Stimulated activated effector memory CD8-positive, alpha-beta T cell treated with anti-CD3 and anti-CD28 coated beads, Interleukin-12 subunit alpha, Interleukin-12 subunit beta, amount 100 ng/mL, for 72 hours (primary cell): ENCODE measurements at places on chromosomes 4 and X.

- DNase-seq, result peak; percentile 40
Observed at GRCh38 chr4:140152013-140152703, 1.8 kb downstream of the MAML3 start.

DNA sequence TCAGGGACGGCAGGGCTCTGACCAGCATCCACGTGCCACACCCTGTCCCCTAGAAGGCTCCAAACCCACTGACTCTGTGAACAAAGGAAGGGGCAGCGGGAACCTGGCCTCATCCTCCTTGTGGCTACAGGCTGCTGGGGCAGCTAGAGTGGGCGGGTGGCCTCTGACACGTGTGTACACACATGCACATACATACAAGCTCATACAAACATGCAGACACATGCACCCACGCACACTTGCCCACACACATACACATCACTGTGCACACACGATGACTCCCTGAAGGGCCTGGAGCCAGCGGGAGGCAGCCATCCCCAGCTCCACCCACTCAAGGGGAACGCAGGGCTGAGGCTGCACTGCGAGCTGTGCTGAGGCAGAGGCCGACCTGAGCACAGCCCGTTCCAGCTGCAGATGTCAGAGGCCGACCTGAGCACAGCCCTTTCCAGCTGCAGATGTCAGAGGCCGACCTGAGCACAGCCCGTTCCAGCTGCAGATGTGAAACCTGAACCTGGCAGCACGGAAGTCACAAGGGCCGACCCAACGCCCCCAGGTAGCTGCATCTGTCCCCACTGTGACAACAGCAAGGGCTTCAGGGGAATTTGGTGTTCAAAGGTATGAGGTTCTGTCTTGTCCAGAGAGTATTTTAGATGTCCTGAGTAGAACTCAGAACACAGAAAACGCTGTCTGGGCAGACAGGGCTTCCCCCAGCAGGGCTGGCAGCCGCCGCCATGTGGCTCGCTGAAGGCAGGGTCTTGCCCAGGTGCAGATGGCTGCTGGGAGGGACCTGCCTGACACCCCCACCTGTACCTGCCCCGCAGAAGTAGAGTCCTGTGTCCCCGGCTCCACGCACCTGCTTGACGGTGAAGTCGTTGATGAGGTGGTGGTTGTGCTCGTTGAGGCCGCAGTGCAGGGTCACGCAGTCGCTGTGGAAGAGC lies 33.5 kb downstream of the CTBP1 start:
- no peak for DNase-seq

GRCh38 chr4:93710101-93710846 lies 118.3 kb upstream of the ATOH1 start:
- DNase-seq, result no peak

DNA sequence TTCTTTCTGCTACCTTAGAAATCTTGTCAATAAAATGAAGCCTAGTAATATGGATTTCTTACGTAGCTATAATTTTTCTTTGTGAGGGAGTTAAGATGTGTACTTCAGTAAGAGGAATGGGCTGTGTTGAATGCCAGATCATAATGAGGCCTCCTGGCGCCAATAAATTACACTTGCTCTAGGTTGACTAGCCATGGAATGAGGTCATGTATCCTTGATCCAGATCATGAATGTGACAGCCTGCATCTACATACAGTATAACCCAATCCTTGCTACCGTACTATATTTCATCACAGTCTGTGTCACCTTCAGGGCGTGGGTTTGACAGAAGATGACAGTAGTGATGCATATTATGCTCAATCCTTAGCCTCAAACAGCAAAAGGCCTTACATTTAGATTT lies 36.2 kb downstream of the NHS start:
- DNase-seq, result no peak

DNA sequence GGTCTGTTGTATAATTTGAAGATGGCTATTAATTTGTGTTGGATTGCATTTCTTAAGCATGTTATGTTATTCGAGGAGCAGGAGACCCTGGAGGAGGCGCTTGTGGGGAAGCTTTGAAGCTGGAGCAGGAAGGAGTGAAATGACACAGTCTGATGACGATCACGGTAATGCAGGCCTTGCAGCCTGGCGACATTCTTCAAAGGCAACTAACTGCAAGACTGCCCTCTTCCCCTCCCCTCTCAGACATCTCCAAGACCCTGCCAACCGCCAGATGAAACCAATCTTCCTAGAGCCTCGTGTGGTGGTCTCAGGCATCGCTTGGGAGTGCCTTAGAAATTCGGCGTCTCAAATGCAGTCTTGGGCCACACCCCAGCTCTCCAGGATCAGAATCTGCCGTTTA lies 16.1 kb downstream of the CLCN4 start:
- DNase-seq, result no peak

- no peak for DNase-seq
Observed at GRCh38 chrX:144918936-144919335, 328.4 kb upstream of the SPANXN1 start.

DNA sequence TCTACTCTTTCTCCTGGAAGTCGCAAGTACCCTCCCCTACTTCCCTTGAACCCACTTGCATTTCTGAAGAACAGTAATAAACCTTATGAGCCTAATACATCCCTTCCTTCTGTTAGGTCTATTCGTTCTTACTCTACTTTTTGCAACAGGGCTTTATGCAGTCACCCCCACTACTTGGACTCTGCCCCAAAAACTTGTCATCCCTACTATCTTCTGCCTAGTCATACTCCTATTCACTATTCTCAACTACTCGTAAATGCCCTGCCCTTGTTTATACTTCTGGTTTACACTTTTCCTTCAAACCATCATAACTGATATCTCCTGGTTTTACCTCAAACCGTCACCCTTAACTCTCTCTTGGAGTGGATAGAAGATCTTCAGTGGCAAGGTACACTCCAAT lies 55.2 kb upstream of the SLIT2 start:
- no peak for DNase-seq

DNA sequence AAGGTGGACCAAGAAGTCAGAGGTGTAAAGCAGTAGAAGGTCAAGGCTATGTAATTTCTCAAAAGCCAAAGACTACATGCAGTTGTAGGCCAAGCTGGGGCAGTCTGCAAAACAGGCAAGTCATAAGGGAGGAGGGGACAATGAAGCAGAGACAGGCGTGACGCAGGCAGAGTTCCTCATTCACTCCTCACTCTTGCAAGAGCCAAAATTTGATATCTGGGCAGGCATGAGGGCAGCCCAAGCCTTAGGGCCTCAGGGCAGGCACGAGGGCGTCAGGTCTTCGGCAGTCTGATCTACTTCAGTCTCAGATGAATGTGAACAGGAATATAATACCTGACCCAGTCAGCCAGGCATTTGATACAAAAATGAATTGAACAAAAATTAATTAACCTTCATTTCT lies 86.4 kb upstream of the AGA start:
- no peak for DNase-seq

DNA sequence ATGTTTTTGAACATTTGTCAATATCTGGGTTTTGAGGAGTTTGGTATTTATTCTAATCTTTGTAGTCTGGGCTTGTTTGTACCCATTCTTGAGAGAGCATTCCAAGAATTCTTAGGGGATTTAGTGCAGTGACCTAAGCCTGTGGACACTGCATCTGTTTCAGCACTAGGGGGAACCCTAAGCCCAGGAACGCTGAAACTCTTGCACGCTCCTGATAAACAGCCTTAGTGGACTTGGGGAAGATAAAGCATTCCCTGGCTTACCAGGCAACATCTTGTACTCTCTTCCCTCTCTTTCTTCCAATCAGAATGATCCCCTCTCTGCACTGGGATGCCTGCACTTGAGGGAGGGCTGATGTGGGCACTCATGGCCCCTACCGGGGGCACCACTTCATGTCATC lies 654.9 kb upstream of the HTR2C start:
- DNase-seq, result no peak

GRCh38 chr4:121307445-121308327 lies 73.1 kb downstream of the QRFPR start:
- DNase-seq, result peak; percentile 64

DNA sequence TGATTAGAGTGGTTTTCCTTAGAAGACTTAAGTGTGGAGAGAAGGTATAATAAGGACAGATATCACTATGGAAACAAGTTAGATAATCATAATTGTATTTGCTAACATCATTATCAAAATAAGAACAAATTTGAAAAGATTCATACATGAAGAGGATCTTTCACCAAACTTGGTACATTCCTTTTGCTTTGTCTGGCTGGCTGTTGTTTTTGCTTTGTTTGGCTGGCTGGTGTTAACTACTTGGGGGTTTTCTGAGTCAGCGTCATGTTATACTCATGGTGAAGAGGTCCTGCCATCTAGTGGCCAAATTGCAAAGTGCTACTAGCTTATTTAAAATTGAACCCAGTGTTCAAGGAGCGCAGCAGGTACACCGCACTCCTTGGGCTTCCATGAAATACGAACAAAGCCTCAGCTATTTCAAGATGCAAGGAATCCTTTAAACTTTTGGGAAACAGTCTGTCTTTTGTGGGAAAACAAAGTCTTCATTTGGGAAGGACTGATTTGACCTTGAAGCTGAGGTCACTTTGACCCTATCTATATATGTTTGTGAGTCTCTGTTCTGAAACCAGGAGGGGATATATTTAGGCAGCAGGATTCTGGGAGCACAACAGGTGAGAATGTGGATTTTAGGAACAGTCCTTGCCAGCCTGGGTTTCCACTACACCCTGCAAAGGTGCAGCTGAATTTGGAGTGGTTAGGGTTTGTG lies 129.7 kb downstream of the PLS3 start:
- DNase-seq, result peak; percentile 1

GRCh38 chr4:157291071-157291470 lies 70.5 kb downstream of the GRIA2 start:
- DNase-seq, result no peak

DNA sequence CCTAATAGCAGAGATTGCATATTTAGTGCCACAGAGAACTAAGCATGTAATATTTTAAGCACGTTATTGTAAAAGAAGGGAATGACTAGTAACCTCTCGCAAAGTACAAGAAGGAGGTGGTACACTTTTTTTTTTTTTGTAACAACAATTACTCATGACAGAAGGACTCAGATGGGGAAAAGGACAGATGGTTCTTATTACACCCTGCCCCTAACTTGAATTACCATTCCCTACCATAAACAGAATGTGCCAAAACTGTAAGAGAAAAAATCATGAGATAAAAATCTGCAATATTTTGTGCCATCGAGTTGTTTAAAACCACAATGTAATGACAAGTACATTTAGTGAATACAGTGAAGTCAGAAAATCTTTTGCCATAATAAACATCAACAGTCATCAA lies 33.0 kb upstream of the RAPGEF2 start:
- DNase-seq, result no peak

DNA sequence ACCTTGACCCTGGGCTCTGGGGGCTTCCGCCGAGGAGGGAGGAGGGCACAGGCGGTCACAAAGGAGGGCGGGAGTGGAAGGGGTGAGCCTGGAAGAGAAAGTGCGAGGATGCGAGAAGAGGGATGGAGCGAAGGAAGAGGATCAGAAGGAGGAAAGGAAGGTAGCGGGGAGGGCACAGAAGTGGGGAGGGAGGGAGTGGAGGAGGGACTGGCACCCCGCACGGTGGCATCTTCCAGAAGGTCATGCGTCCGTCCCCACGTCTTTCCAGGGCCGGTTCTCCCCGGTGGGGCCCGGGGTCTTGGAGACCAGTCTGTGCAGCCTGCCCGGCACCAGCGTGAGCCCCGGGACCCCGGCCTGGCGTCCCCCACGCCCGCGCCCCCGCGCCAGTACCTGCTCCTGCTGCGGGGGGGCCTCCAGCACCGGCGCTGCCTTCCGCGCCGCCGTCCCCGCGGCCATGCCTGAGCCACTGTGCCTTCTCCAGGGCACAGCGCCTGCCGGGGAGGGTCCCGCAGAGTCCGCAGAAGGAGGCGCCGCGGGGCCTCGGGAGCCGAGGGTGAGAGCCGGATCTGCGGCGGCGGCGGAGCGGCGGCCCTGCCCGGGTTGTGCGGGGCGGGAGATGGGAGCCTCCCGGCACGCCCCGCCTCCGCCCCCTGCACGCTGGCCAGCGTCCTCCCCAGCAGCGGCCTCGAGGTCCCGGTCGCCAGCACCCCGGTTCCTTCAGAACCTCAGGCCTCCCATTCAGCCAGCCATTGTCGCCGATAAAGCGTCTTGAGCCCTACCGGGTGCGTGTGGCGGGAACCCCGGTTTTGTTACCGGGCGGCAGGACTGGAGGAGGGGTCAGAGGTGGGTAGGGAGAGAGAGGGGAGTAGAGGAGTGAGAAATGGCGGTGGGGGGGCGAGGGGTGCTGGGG lies at the start of gene RNF175:
TSS of gene RNF175 (minus strand) at position 618 of the 910 bp plus-strand sequence. CDS start at position 456, 162 bp downstream.
- no peak for DNase-seq

GRCh38 chr4:120694973-120695372 lies 227.6 kb downstream of the PRDM5 start:
- no peak for DNase-seq

- no peak for DNase-seq
Observed at GRCh38 chr4:80049402-80049801, 23.6 kb downstream of the ANTXR2 start.

GRCh38 chr4:16222957-16223527 lies 3.2 kb downstream of the TAPT1 start:
- no peak for DNase-seq

GRCh38 chr4:187632260-187632995 lies 363.1 kb upstream of the ZFP42 start:
- DNase-seq, result no peak

GRCh38 chr4:9994246-9994847 lies 26.9 kb downstream of the SLC2A9 start:
- no peak for DNase-seq

GRCh38 chrX:38817004-38817703 lies 15.9 kb downstream of the MID1IP1 start:
- DNase-seq, result no peak
